Erythroblast (primary cell): ENCODE measurements at places on chromosomes 11 and 22.
A peak's percentile ranks its signal among the peaks of the same experiment; 100 is the strongest.

- DNase-seq: no peak
These were observed 35.4 kb downstream of the CYTH4 start for GRCh38 chr22:37317698-37318210.

DNA sequence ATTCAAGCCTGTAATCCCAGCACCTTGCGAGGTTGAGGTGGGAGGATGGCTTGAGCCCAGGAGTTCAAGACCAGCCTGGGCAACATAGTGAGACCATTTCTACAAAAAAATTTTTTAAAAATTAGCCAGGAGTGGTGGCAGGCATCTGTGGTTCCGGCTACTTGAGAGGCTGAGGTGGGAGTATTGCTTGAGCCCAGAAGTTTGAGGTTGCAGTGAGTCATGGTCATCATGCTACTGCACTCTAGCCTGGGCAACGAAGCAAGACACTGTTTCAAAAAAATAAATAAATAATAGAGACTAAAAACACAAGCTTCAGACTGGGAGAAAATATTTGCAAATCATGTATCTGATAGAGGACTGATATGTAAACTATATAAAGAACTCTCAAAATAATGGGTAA, 33.2 kb downstream of the BTBD10 start:
- no peak for DNase-seq

- no peak for DNase-seq
These were observed 295.2 kb downstream of the GUCY1A2 start for GRCh38 chr11:106723071-106723470.

GRCh38 chr11:125247431-125247830, 82.9 kb downstream of the PKNOX2 start:
- DNase-seq: no peak

GRCh38 chr22:32005453-32005852, 37.6 kb upstream of the SLC5A1 start:
- DNase-seq: no peak

DNA sequence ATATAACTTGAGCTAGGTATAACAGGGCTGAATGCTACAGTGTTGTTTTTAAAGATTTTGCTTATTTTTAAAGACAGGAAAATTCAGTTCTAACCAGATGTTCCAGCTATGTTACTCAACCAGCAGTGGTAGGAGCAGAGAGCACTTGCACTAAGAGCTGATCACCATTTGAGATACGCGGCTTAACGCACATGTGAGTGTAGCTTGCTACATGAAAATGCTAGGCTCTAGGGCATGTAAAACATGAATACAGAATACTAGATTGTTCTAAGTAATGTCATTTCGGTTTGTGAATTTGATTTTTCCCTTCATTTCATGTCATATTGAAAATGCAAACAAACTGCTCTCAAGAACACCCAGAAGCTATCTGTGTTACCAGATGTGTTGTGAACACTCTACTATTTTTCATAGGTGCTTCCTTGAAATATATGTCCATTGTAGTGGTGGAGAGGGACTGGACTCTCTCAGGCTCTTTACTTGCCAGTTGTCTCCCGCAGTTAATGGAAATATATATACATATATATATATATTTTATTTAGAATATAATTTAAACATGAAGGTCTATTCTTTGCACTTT, 10.8 kb upstream of the TECTA start:
- no peak for DNase-seq

DNA sequence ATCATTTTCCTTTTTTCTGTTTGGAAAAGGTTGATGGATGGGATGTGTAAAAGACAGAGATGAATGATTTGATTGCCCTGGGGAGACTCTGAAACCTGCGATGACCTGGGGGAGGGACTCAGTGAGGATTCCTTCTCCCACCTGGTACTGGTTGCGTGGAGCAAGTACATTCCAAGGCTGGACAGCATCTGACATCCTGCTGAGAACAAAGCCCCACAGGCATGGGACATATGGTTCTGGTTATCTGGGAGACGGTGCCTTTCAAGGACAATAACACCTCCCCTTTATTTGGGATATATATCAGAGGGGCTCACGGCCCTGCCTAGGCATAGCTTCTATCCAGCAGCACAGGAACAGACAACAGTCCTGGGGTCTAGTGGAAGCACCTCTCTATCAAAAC, 527.8 kb downstream of the METTL15 start:
- DNase-seq: no peak

DNA sequence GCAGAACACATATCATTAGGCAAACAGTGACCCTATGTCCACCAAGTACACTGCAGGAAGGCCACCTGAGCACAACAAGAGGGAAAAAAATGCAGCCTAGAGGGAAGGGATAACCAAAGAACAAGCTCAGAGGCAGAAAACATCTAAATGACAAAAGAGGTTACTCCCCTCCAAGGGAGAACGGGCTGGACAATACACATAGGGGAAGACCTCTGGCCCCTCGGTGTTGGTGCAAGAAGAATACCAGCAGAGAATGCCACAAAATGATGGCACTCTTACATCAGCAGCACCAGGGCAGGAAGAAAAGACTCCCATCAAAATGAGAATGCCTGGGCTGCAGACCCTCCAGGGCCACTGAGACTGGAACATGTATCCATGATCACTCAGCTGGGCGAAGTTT, 66.6 kb upstream of the OPCML start:
- DNase-seq: no peak

DNA sequence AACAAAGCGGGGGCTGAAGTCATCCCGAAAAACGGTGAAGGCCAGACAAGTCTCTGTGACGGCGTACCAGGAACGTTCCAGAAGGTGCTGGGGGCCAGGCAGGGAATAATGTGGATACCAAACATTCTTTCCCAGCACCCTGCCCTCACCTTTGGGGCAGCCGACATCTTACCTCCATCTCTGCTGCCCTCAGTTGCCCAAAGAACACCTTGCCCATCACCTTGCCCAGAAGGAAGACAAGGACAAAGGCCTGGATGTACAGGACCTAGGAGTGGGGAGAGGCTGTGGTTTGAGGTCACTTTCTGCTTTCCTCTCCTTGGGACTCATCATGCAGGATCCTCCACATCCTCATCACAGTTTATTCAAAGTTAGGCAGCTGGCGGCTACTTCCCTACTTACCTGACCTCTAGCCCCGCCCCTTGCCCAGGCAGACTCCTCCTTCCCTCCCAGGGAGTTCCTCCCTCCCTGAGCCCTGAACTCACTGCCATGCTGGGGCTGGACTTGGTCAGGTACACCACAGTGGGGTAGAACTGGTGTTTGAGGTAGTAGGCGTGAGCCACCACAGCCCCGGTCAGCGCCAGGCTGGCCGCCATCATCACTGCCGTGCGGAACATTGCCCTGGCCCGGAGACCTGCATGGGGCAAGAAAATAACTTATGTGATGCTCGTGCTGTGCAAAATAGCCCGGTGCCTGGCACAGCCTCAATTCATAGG, 1.2 kb downstream of the SYVN1 start:
- DNase-seq: peak; percentile 53
